ENCODE measurements at places on chromosomes 3 and 15.

- peak; percentile 71 for DNase-seq
These were observed 19.4 kb downstream of the RTP3 start for GRCh38 chr3:46517016-46517783.

- DNase-seq = no peak
These were observed 759.9 kb upstream of the ALCAM start for GRCh38 chr3:104606812-104607211.

GRCh38 chr15:60523056-60523455 is 44.1 kb upstream of the ICE2 start:
- DNase-seq = no peak

- no peak for DNase-seq
These were observed 372.0 kb downstream of the NEK10 start for GRCh38 chr3:26997226-26997625.

DNA sequence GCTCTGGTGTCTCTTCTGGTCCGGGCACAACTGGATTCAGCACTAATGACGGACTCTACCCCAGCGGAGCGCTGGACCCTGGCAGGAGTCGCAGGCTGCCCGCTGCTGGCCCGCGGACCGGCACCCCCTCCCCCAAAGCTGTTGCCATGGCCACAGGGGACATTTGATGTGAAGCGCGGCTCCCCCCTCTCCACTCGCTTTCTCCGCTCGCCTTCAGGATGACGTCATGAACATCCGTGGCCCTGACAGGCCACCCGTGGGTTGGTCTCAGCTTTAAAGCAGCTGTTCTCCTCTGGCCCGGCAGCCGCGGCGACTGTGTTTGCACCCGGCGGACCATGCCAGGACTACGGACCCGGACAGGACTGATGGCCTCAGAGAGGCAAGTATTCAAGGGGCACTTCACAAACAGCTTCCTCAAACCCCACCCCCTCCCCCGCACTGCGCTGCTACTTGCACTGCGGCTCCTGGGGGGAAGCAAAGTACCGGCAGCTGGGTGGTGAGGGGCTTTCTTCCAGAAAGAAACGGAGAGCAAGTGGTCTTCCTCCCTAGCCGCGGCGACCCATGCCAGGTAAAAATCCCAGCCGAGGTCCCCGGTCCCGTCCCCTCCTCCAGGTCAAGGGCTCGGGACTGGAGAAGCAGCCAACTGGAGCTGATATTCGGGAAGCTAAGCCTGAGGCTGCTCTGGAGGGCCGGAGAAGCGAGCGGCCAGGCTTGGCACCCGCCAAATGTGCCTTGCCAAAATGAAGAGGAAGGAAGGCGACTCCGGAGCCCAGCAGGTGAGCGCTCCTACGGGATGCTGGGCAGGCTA is 16.6 kb upstream of the AEN start:
- no peak for DNase-seq

DNA sequence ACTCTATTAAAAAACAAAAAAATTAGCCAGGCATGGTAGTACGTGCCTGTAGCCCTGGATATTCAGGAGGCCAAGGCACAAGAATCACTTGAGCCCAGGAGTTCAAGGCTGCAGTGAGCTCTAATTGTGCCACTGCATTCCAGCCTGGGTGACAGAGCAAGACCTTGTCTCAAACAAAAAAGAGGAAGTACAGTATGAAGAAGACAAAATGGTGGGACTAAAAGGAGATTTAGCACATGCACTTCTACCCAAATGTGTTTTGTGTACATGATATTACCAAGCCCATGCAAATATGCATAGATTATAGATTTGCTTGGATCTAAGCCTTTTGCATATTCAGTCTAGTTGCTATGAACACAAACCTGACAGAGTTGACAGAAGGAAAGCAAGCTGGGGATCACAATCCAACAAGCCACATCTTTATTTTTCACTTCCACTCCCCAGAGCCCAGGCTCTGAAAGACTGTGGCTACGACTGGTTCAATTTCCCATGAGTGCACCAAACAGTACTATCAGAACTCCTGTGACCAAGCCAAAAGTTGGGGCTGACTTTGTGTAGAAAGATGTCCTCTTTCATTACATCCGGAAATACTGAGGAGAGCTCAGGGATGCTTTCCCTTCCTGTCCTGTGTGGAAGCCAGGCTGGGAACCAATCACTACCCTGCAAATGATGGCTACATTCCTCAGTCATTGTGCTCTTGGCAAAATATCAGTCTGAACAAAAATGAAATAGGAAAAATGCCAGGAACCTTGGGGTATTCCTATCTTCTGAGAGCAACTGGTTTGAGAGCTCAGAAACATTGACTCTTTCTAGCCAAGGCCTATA is 49.4 kb downstream of the TGM4 start:
- DNase-seq = peak; percentile 8

Data from skeletal muscle cell (primary cell).